ENCODE measurements at places on chromosomes 4 and X. TPM values are rescaled to one million over a fixed set of nuclear protein-coding genes. Genes with fewer than 3 reads are reported as not detected.

Gene NPY1R
- total RNA-seq, result not detected

Gene MAGEB18
- not detected for total RNA-seq

Gene BEND2
- total RNA-seq, result not detected

Gene IL9R
- not detected for total RNA-seq

Gene UGT2A1
- total RNA-seq, result not detected

Gene TMPRSS11A
- total RNA-seq, result not detected

Gene KLKB1
- not detected for total RNA-seq

DNA sequence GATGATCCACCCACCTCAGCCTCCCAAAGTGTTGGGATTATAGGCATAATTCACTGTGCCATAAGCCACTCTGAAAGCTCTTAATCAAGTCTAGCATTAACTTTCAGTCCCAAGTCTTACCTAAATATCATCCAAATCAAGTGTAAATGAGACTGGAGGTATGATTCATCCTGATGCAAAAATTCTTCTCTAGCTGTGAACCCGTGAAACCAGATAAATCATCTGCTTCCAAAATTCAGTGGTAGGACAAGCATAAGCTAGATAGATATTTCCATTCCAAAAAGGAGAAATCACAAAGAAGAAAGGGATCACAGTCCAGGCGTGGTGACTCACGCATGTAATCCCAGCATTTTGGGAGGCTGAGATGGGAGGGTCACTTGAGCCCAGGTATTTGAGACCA is 8.8 kb upstream of the TBC1D25 start:
- no peak overlapping the region for H3K4me3 ChIP-seq
- no peak for DNase-seq
- H3K4me1 ChIP-seq, result peaks cover 20% of the 10 kb centered on the region
- peaks cover 12% of the 10 kb centered on the region for H3K36me3 ChIP-seq

- no peak overlapping the region for H3K4me3 ChIP-seq
- no peak for DNase-seq
- no peaks in the 10 kb centered on the region for H3K27me3 ChIP-seq
- H3K4me1 ChIP-seq, result peaks cover 18% of the 10 kb centered on the region
- H3K36me3 ChIP-seq, result no peaks in the 10 kb centered on the region
Observed at GRCh38 chr4:125016892-125017299, 297.9 kb upstream of the FAT4 start.

DNA sequence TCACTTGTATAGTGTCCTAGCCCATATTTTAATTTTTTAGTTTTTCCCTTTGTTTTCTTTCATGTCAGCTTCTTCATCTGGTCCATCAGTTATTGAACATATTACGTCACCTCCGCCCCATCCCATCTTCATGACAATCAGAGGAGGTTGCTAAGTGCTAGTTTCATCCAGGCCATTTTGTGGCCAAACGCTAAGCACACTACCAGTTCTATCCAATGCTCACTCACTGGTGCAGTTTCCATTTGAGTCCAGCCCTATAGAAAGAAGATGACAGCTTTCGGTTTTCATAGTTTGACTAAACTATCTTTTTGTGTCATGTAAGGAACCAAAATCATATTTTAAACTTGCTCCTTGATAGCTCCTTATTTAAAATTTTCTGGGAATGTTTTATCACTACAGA is 304.2 kb downstream of the TENM3 start:
- peaks cover 4% of the 10 kb centered on the region for H3K36me3 ChIP-seq
- H3K4me3 ChIP-seq, result no peak overlapping the region
- H3K27ac ChIP-seq, result no peak overlapping the region
- DNase-seq, result no peak
- H3K27me3 ChIP-seq, result no peaks in the 10 kb centered on the region
- peaks cover 47% of the 10 kb centered on the region for H3K4me1 ChIP-seq

DNA sequence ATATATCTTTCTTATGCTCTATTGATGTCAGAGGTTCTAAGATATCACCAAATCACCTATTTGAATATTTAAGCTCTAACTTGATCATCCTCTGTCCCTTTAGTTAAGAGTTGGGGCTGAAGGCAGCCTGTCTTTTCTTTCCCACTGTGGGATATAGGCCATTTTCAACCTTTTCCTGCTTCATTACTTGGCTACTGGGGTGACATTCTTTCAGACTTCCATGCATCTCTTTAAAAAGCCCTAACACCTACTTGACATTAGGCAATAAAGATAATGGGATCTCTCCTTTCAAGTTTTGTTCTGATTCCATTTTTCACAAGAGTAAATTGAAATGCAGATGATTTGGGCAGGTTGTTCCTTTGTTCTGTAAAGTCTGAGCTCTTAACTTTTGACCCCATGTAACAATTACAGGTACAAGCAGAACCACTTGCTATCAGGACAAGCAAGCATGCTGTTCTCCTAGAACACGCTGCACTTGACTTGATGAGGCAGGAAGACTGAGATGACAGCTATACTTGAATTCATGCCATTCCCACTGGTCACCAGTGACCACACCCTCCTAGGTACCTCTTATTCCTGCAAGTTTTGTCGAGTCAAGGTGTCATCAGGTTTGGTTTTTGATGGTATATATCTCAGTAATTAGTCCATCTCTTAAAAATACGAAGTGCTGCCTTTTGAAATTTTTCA is 18.2 kb downstream of the HOPX start:
- no peaks in the 10 kb centered on the region for H3K4me1 ChIP-seq
- no peak overlapping the region for H3K27ac ChIP-seq
- H3K27me3 ChIP-seq, result peaks cover 40% of the 10 kb centered on the region
- no peak for DNase-seq
- H3K36me3 ChIP-seq, result no peaks in the 10 kb centered on the region
- H3K4me3 ChIP-seq, result no peak overlapping the region

- H3K27ac ChIP-seq, result no peak overlapping the region
- H3K36me3 ChIP-seq, result no peaks in the 10 kb centered on the region
- no peaks in the 10 kb centered on the region for H3K4me1 ChIP-seq
- DNase-seq, result no peak
- no peak overlapping the region for H3K4me3 ChIP-seq
- H3K27me3 ChIP-seq, result no peaks in the 10 kb centered on the region
Observed at GRCh38 chr4:126385954-126386353, 1071.2 kb downstream of the FAT4 start.

GRCh38 chr4:1939664-1940509 is 68.7 kb downstream of the NSD2 start:
- no peaks in the 10 kb centered on the region for H3K27me3 ChIP-seq
- H3K4me3 ChIP-seq, result peak overlapping the region; percentile 52
- H3K4me1 ChIP-seq, result peaks cover 36% of the 10 kb centered on the region
- peak; percentile 76 for DNase-seq
- H3K27ac ChIP-seq, result peak overlapping the region; percentile 90

GRCh38 chrX:154333837-154334271 is 38.3 kb downstream of the TKTL1 start:
- no peak for DNase-seq
- peaks cover 5% of the 10 kb centered on the region for H3K27me3 ChIP-seq
- H3K4me1 ChIP-seq, result peaks cover 19% of the 10 kb centered on the region

GRCh38 chr4:108559068-108559793 is 61.1 kb upstream of the RPL34 start:
- DNase-seq, result no peak
- no peak overlapping the region for H3K27ac ChIP-seq
- peaks cover 12% of the 10 kb centered on the region for H3K4me1 ChIP-seq
- no peak overlapping the region for H3K4me3 ChIP-seq
- H3K36me3 ChIP-seq, result no peaks in the 10 kb centered on the region

- peak overlapping the region; percentile 99 for H3K27ac ChIP-seq
- no peaks in the 10 kb centered on the region for H3K36me3 ChIP-seq
- DNase-seq, result peak; percentile 72
- peak overlapping the region; percentile 99 for H3K4me3 ChIP-seq
- peaks cover 8% of the 10 kb centered on the region for H3K27me3 ChIP-seq
Observed at GRCh38 chr4:105474099-105474518, 247 bp upstream of the PPA2 start.

DNA sequence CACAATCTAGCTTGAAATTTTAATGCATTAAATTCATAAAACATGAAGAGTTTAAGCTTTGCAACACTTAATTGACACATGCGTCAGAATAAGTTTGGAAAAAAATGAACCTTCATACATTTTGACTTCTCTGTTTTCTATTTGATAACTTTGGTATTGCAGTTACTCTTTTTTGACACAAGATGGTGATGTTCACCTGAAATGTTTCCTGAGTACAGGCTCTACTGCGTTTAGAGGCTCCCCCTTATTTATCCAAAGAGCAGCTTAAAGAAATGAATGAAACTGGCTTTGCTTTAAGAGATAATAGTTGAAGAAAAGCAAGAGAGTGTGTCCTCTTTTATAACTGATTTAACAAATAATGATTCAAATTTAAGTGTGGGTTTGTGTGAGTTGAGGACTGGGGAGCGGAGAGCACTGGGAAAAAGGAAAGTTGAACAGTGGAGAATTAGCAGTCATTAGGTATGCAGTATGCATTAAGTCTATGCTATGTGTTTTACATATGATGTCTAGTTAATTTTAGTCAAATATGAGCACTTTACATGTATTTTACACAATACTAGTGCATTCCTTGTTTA is 180.6 kb upstream of the NUDT6 start:
- H3K27me3 ChIP-seq, result no peaks in the 10 kb centered on the region
- DNase-seq, result peak; percentile 46
- no peaks in the 10 kb centered on the region for H3K36me3 ChIP-seq
- no peak overlapping the region for H3K4me3 ChIP-seq

DNA sequence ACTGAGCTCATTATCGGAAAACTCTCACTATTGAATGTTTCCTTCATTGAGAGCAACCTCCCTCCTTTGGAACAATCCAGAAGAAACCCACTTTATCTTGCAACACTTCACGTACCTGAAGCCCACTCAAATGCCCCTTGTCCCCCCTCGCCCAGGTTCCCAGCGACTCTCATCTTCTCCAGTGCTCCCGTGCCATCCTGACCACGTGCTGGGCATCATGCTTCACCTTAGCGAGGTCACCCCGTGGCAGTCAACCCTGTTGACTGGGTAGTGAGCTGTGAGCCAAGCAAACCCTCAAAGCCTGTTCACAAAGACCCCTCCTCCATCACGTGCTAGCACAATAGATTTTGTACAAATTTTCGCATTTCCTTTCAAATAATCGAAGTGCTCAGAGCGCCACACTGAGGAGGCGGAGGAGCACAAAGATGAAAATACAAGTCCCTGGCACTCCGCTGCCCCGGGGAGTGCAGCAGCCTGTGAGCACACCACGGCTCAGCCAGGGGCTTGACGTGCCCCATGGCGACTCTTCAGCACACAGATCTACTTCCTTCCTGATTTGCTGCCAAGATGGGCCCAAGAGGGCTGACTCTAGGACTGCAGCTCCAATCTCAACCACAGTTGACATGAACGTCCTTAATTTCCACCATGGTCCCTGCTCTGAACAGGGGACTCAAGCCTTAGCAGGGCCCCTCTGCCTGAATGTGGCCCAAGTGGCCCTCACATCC is 15.6 kb downstream of the PDZD4 start:
- no peaks in the 10 kb centered on the region for H3K4me1 ChIP-seq
- DNase-seq, result no peak
- H3K27ac ChIP-seq, result no peak overlapping the region
- peaks cover 22% of the 10 kb centered on the region for H3K27me3 ChIP-seq

DNA sequence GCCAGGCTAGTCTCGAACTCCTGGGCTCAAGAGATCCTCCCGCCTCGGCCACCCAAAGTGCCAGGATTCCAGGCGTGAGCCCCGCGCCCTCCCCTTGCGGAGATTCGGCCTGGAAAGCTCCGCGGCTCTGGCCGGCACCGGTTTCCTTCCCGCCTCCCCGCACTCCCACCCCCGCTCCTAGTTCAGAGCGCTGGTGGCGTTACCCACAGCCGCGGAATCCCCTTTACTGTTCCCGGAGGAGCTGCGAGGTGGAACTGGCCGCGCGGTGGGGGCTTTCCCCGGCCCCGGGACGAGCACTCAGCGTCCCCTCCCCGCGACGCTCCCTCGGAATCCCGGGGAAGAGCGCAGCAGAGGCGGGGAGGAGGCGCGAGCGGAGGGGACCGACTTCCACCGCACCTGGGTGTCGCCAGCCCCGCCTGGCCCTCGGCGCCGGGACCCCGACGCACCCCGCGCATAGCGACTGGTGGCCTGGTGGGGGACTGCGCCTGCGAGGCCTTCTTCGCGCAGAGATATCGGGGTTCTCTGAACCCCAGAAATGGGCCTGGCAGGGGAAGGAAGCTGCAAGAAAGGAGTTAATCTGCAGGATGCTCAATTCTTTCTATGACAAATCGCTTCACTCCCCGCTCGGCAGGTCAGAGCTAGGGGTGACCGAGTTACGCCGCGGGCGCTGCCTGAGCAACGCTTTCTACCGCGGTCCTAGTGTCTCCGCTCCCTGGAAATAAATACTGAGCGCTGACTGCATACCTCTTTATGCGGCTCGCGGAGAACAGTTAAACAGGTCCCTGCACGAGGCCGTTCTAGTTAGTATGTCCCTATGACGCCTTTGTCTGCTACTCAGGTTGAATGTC is 14.6 kb upstream of the SLC25A4 start:
- peaks cover 21% of the 10 kb centered on the region for H3K27me3 ChIP-seq
- peaks cover 4% of the 10 kb centered on the region for H3K4me1 ChIP-seq
- no peak overlapping the region for H3K27ac ChIP-seq
- no peak for DNase-seq
- H3K36me3 ChIP-seq, result no peaks in the 10 kb centered on the region
- H3K4me3 ChIP-seq, result peak overlapping the region; percentile 74

- no peak overlapping the region for H3K4me3 ChIP-seq
- peaks cover 6% of the 10 kb centered on the region for H3K27me3 ChIP-seq
- H3K27ac ChIP-seq, result no peak overlapping the region
- no peaks in the 10 kb centered on the region for H3K36me3 ChIP-seq
Observed at GRCh38 chrX:69000877-69001276, 164.4 kb downstream of the PJA1 start.

DNA sequence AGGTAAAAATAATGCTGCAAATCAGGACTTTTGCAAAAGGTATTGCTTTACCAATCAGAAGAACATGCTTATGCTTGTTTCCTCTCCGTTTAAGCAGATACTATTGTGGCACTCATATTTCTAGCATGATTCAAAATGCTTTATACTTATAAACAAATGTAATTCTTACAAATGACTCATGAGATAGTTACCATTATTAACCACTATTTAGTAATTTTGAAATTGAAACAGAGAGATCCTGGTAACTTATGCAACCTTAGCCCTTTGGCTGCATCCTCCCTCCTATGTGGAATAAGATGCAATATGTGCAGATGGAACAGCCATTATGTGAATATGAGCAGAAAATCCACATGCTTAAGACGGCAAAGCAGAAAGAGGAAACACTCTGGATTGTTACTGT is 164.7 kb downstream of the PCDH18 start:
- no peaks in the 10 kb centered on the region for H3K27me3 ChIP-seq
- H3K4me1 ChIP-seq, result peaks cover 49% of the 10 kb centered on the region
- peak; percentile 36 for DNase-seq
- H3K36me3 ChIP-seq, result no peaks in the 10 kb centered on the region

GRCh38 chrX:7233580-7234406 is 85.8 kb upstream of the PUDP start:
- H3K4me3 ChIP-seq, result no peak overlapping the region
- no peak overlapping the region for H3K27ac ChIP-seq
- H3K4me1 ChIP-seq, result peaks cover 18% of the 10 kb centered on the region
- no peaks in the 10 kb centered on the region for H3K36me3 ChIP-seq
- no peaks in the 10 kb centered on the region for H3K27me3 ChIP-seq
